Fibroblast of gingiva (primary cell): ENCODE measurements at places on chromosomes 12 and 14.

- no peak for DNase-seq
Measured at GRCh38 chr14:95285566-95285965, 34.1 kb downstream of the CLMN start.

DNA sequence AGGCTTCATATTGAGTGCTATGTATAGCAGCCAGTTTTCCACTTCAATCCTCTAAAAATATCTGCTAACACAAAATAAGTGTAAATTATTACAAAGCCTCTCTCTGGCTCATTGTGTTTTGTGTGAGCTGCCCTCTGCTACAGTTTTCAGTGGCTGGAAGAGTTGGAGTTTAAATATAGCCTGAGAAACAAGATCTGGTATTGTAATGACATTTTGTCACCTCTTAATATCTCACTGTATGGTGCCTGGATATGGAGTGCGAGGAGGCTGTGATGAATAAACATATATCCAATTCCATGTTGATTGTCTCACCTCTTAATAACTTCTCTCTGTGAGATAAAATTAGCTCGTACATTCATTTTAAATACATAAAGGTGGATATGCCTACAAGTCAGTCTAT is 269.7 kb downstream of the FLRT2 start:
- DNase-seq, result no peak

GRCh38 chr12:57983146-57983857 is 41.9 kb downstream of the ATP23 start:
- DNase-seq, result peak; percentile 56

DNA sequence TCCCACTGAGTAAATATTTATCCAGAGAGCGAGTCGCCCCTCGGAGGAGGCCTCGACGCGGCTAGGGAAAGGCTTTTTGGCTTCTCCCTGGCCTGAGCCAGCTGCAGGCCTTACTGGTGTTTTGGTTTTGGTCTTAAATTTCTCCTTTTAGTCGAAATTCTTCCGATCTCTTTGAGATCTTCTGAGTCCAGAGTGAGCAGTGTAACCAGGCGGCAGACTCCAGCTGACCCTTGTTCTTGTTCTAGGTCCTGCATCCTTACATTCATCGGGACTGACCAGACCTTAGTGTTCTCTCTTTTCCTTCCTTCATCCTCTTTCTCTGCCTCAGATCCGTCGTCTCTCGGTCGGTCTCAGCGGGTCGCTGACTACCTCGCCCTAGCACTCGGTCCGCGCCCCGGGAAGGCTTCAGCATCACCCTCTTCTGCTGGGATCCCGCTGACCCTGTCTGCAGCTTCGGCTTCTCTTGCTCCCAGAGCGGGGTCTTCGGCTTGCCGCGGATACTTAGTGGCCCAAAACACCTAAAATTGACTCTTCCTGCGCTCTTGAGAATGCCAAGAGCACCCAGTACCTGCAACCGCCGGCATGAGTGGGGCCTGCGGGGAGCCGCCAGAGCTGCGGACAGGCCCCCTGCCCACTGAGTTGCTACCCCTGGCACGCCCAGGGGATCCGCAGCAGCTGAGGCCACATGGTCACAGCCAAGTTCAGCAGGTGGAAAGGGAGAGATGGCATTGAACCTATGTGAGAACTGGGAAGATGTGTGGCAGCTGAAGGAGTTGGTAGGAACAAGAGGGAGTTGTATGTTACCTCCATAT is 2.4 kb upstream of the PAX9 start:
- DNase-seq, result no peak

DNA sequence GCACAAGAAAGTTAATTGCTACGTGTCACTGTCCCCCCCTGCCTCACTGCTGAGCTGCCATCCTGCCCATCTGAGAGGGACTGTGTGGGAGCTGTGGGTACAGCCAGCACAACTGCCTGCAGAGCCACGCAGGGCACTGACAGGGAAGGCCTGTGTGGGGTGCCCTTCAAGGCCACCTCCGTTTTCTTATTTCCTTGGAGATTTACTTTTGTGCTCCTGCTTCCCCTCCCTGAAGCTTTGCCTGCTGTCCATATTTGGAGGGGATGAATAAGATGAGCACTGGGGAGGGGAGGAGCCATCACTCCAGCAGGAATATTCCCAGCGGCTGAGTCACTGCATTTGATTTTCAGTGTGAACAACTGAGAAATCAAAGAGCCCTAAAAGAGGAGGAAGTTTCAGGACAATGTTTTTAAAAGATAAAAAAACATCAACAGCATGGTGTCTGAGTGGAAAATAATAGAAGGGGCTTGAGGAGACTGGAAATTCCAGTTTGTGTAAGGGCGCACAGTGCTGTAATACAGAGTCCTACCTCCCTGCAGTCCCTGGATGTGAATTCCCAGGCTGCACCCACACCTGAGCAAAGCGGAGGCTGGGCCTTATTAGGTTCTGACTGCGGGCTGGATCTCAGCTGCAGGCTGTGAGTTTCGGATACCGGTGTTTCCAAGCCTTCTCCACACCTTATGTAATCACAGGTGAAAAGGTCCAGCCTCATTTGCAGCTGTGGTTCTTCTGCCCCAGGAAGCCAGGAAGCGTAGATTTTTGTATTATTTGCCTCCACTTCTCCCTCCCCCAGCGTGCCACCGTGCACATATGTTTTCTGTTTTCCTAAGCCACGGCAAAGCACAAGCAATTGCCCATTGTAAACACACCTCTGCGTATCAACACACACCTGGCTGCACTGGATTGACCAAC is 192.6 kb upstream of the BCL2L14 start:
- DNase-seq, result peak; percentile 42

- no peak for DNase-seq
Measured at GRCh38 chr12:21561158-21561557, 35.1 kb downstream of the SPX start.

DNA sequence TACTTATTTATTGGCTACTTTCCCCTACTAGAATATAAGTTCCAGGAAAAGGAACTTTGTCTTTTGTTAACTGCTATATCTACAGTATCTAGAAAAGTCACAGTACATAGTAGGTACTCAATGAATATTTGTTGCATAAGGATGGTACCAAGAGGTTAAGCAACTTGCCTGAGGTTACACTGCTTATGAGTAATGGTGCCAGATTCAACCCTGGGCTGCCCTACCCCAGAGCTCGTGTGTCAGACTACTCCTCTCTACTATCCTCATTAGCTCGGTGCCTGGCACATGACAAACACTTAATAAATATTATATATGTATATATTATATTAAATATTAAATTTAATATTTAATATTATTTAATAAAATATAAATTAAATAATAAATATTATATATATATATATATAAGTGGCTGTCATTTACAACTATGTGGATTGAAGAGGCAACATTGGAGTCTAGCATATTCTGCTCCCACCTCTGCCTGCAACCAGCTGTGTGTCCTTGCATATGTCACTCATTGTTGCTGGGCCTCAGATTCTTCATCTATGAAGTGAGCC is 25.4 kb downstream of the UTP20 start:
- DNase-seq, result no peak

DNA sequence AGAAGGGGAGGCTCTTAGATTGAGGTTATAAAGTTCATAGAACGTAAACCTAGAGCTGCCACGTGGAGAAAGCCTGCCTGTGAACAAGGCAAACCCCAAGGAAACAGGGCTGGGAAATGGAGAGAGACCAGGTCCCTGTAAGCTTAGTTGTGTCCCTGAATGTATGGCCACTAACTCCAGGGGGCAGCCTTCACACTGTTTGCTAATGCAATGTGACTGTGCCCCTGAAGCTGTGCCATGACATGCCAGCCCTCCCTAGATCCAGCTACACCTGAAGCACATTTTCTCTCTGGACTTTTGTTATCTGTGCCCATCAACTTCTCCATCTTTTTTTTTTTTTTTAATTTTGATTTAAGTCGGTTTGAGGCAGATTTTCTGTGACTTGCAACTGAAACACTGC is 60.6 kb upstream of the TMCC3 start:
- no peak for DNase-seq

- no peak for DNase-seq
Measured at GRCh38 chr12:53208877-53209463, 1.9 kb upstream of the ITGB7 start.

DNA sequence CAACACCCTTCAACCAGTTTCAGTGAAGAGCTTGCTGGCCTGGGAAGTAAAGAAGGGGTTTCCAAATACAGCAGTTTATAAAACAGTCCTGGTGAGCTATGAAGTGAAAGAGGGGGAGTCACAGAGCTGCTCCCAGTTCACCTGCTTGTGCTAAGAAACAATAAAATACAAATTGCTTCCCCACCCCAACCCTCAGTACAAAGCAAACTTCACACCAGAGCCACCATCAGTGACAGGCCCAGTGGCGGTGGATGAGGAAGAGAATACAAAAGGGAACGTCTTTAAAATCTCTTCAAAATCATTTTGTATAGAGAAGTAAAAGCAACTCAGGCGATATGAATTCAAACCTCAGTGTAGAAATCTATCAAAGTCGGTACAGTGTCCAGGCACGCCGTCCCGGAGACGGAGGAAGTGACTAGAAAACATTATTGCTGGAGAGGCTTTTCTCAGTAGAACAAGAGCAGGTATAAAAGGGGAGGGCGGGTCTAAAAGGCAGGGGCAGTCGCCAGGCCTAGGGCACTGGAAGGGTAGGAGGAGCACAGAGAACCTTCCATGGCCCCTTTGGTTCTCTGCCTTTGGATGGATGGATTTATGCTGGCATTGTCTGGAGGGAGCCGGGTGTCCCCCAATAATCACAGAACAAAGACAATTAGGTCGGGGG is 10.5 kb upstream of the RPLP0 start:
- no peak for DNase-seq

DNA sequence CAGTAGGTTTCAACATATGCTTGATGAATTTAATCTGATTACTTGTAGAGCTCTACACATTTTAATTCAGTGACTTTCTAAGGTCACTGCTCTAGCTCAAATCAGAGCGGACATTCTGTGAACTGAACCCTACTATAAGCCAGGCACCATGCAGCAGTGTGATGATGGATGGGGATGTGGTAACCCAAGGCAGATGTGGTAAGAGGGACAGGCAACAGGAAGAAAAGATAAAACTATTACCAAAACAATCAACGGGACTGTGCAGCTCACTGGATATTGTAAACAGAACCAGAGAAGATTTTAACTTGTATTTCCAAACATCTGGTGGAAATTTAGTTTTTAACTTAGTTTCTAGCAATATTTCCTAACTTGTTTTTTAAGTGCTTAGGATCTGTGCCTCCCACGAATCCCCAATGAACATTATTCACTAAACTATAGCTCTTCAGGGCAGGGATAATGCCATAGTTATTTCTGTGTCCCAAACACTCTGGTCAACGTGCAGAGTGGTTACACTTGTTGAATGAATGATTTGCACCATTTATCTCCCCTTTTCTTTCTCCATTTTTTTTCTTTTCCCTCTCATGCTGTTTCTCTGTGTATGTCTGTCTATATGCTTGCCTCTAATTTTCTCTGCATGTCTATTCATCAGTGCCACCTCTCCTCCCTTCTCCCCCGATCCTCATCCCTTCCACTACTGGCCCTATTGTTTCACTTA is 3.0 kb downstream of the ERO1A start:
- peak; percentile 84 for DNase-seq

- no peak for DNase-seq
Measured at GRCh38 chr12:46390881-46391280, 18.3 kb upstream of the SLC38A2 start.

DNA sequence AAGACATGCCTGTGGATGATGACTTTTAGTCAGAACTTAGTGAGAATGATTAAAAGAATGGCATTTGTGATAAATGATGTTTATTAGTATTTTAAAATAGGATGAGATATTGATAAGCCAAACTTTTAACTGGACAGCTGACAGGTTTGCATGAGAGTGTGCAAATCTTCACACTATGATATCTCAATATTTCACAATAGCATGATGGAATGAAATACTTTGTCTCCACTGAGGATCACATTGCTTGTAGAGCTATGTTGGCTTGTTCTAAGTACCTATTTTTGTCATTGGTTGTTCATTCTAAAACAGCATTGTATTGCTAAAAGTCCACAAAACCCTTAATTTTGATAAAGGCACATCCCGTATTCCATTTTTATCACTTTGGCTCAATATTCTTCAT is 322.1 kb downstream of the ACSS3 start:
- DNase-seq, result no peak

DNA sequence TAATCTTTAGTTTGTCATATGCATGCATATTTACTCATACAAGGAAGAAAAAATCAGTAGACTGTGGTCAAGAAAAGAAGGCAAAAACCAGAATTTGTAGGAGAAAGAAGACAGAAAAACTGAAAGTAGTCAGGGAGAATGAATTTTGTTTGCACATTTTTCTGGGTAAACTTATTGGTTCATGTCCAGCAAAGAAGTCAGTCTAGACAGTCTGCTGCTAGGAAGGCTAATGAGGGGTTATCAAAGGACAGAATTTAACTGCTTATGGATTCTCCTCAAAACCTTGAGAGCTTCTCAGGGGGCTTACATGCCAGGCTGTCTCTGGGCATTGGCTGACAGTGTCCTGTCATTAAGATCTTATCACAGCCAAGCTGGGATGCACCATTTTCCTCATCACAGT is 293.9 kb downstream of the RPAP3 start:
- DNase-seq, result no peak

- DNase-seq, result no peak
Measured at GRCh38 chr12:122086116-122086515, 7.6 kb downstream of the MLXIP start.

GRCh38 chr12:55702861-55703260 is 4.8 kb downstream of the ITGA7 start:
- no peak for DNase-seq

- no peak for DNase-seq
Measured at GRCh38 chr12:82931349-82932116, 244.8 kb downstream of the TMTC2 start.

DNA sequence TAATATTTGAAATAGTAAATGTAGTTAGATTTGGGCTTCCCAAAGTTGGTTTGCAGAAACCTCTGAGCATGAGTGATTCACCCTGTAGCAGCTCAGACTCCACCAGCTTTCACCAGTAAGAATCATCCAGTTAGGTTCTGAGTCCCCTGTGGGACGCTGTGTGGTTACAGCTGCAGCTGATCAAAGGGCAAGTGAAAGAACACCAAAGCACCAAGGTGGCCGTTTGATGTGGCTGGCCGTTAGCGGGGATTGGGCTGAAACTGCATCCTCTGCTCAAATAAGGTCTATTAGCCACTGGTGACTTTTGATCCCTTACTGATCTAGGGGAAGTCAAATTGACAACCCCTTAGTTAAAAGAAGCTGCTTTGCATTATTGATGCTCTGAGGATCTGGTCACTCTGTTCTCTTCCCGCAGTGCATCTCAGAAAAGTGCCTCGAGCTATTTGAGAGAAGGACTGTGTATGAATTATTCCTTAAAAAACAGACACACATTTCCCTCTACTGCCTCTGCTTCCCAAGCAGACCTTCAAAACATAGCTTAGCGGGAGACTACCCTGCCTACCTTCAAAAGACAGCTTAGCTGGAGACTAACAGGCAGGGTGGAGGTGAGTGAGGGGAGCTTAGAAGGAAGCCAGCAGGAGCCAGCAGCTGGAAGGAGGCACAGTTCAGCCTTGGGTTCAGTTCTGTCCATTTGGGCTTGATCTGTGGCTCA is 3.7 kb downstream of the ABHD12B start:
- no peak for DNase-seq

- no peak for DNase-seq
Measured at GRCh38 chr12:24798335-24798734, 150.6 kb downstream of the BCAT1 start.

GRCh38 chr12:24937553-24938244 is 11.2 kb downstream of the BCAT1 start:
- DNase-seq, result no peak
